Fibroblast of lung (primary cell): ENCODE measurements at places on chromosomes 11 and 22.
A peak's percentile ranks its signal among the peaks of the same experiment; 100 is the strongest.

DNA sequence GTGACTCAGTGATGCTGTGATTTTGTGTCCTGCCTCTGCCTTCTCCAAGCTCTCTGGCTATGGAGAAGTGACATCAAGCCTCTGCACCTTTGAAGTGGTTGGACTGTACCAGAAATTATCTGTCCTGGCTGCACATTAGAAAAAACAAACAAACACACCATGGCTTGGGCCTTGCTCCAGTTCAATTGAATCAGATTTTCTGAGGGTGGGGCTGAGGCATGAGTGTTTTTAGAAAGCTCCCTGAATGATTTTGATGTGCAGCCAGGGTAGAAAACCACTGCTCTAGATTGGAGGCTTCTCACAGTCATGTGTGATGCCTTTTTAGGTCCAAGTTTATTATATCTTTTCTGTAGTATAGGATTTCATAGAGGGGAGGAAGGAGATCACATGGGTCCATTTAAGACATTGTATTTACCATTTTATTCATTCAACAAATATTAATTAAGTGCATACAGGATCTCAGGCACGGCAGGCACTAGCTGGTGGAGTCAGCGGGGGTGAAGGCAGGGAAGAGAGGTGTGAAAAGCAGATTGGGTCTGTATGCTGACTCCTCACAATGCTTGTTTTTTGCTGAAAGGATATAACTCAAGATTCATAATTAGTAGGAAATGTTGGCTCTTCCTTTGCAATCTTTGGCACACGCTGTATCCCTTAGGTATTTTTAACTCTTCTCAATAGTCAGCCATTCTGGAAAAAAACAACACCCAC lies 7.1 kb upstream of the VSTM5 start:
- peak; percentile 47 for DNase-seq

GRCh38 chr11:128988242-128988970 lies 45.7 kb upstream of the TP53AIP1 start:
- DNase-seq, result no peak

GRCh38 chr22:47176573-47177333 lies 414.3 kb downstream of the TBC1D22A start:
- no peak for DNase-seq

GRCh38 chr11:61771985-61772455 lies 19.6 kb downstream of the MYRF start:
- no peak for DNase-seq

- no peak for DNase-seq
These were observed 2.5 kb downstream of the IL17REL start for GRCh38 chr22:50009765-50010675.

DNA sequence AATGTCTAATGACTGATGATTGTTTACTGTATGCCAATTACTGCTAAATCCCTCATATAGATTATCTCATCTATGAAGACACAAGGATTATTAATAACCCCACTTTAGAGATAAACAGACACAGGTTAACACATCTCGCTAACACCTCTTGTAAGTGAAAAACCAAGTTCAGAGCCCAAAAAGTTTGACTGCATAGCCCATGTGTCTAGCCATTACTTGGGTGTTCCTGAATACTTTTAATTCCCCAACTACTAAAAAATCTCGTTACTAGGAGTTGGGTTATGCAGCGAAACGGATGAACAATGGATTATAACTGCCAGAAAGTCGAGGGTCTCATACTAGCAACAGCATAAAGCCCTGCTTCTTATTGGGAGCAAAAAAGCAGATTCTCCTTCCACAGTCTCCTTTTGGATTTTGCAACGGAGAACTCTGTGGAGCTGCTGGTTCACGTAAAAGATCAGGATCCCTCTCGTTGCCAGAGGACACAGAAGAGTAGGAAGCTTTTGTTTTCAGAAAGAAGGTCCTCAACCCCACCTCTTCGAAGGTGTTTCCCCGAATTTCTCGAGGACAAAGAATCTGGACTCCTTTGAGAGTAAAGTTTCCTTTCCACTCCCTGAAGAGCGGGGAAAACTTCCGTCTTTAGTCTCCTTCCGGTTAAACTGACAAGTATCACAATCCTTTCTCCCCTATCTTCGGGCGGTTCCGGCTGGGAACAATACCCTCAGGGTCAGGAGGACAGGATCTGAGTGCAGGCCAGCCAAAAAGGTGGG lies 979 bp downstream of the ZBED5 start:
- DNase-seq, result peak; percentile 34
